Esophagus squamous epithelium (tissue), 5 donors: ENCODE measurements at places on chromosomes 7 and 10.

DNA sequence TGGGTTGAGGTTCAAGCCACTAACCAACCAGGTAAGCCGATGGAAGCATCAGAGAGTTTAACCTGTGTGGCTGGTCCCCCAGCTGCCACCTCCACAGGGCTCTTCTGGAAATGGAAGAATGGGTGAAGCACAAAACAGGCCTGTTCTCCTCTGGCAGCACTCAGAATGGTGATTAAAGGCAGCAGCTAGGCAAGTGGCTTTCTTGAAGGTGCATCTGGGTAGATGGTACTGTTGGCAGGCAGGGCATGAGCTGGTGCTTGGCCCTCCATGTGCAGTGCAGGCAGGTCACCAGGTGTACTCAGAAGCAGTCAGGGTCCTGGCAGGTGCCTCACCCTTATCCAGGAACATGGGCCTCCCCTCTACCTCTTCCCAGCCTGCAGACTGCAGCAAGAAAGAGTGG lies 11.5 kb downstream of the AKR1E2 start:
- no peak for DNase-seq

- DNase-seq, result no peak
Observed at GRCh38 chr7:42338231-42338915, 101.4 kb upstream of the GLI3 start.

GRCh38 chr10:5890452-5890915 lies 441 bp downstream of the FBH1 start:
- no peak for DNase-seq

GRCh38 chr10:77943121-77943901 lies 16.8 kb upstream of the DLG5 start:
- no peak for DNase-seq

DNA sequence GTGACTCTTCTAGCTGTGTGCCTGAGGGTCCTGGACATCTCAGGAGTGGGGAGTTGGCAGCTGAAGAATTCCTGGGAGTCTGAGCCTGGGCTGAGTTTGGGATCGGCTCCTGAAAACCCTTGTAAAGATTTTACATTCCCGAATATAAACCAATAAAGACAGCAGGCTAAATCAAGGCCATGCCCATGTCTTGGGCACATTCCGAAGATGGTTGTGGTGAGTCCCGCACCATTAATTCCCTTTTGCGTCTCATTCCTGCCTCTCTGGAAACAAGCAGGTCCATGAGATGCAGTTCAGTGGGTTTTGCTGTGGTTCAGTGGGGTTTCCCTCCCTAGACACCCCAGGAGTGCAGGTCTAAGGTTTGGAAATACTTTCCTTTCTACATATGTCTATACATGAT lies 90.9 kb downstream of the COL26A1 start:
- DNase-seq, result no peak

DNA sequence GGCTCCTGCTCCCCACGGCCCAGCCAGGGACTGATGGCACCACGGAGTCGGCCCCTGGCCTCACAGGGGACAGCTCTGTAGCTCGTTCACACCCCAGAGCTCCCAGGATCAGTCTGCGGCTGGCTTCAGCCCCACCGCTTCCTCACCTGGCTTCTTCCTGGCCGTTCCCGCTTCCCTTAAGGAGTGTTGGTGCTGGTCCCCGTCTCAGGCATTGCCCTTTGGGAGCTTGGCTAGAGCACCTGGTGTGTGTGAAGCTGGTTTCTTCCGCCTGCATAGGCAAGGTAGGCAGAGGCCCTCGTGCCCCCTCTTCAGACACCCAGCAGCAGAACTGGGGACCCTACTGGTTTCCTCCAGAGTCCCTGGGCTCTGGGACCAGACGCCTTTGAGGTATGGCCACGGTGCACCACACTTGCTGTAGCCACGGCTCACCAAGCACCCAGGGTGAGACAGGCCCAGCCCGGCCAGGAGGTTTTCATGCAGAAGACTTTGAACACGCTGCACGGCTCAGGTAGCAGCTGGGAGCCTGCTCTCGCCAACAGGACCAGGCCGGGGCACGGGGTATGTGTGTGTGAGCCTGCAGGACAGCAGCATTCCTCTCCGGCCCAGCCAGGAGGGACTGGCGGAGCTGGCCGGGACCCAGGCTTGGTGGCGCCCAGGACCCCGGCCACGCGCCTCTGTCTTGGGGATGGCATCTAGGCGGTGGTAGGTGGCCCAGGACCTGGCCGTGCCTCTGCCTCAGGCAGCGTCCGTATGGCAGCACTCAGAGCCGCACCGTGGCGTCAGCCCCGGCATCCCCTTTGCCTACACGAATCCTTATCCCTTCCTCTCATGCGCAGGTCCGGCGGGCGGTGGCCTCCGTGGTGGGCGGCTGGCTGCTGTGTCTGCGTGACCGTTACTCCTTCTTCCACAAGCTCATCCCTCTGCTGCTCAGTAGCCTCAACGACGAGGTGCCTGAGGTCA lies 13.2 kb upstream of the PRKAR1B start:
- DNase-seq, result no peak

- no peak for DNase-seq
Observed at GRCh38 chr7:101671371-101672356, 42.6 kb upstream of the MYL10 start.

DNA sequence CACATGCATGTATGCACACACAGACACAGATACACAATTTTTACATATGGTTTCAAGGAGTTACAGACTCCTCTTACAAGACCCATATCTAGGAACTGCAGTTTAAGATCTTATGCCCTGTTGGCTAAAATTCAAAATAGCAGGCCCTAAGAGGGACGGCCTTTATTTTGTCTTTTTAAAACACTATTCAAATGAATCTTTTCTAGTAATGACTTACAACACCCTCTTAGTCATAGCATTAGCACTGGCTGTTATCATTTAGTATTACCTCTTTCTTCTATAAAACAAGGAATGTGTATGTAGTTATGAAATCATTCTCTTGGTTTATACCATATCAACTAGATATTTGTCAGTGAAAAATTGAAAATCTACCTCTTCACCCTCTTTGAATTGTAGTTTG lies 15.3 kb downstream of the PAPSS2 start:
- no peak for DNase-seq

- no peak for DNase-seq
Observed at GRCh38 chr7:19537942-19538401, 170.9 kb downstream of the POLR1F start.

- no peak for DNase-seq
Observed at GRCh38 chr10:131947631-131948347, 33.9 kb downstream of the BNIP3 start.

DNA sequence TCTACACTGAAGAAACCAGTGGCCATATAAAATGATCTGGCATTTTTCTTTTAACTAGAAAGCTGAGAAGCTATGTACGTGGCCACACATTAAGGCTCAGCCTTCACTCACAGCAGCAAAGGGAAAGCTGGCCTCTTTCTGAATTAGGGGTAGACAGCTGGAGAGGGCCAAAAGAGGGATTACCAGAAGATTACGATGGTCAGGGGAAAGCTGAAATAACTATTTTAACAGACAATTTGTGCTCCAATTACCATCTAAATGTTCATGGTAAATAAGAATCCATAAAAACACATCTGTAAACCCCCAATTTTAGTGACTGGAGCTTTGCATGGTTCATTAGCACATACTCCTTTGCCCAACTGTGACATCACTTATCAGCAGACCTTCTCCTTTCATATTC lies 314.3 kb downstream of the HPSE2 start:
- no peak for DNase-seq

DNA sequence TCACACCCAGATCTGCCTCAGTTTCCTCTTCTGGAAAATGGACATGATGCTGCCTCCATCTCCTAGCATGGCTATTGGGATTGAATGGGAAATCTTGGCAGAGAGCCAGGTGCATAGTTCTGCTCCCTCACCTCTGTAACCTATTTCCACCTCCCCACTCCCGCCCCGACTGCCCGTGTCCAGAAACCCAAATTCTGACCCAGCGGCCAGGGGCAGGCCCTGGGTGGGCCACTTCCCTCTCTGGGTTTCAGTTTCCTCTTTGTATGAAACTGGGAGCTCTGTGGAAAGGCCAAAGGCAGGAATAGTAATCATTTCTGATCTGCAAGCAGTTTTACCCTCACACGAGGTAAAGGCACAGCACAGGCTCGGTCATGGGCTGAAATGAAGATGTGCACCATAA lies 74.1 kb upstream of the DUSP5 start:
- no peak for DNase-seq

- no peak for DNase-seq
Observed at GRCh38 chr7:50216626-50217025, 87.9 kb upstream of the IKZF1 start.

DNA sequence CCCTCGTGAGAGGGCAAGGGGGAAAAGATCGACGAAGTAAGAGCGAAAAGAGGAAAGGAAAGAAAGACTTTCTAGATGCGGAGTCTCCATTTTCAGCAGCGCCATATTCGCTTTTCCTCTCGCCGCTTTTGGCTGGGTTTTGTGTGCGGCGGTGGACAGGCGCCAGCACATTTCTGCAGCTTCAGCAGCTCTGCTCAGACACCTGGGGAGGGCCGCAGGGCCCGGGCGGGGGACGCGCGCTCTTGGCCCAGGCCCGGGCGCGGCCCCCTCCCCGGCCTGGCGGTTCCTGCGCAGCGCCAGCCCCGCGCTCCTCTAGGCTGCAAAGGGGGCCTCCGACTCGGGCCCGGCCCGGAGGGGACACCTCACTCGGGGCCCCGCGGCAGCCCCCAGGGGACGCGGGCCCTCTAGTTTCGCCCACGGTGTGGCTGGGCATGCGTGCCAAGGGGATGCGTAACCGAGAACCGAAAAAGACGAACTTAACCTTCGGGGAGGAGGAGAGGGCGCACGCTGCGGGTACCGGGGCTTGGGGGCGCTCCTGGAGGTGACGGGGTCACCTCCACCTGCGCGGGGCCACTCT lies 34.5 kb upstream of the EBLN1 start:
- no peak for DNase-seq

- DNase-seq, result no peak
Observed at GRCh38 chr7:104228442-104228841, 20.6 kb upstream of the ORC5 start.

GRCh38 chr10:50593523-50594376 lies 30.0 kb downstream of the SGMS1 start:
- DNase-seq, result no peak
